ENCODE measurements at places on chromosomes 2 and 18.

GRCh38 chr2:214574084-214574781 is 163.4 kb downstream of the VWC2L start:
- no peak for DNase-seq

DNA sequence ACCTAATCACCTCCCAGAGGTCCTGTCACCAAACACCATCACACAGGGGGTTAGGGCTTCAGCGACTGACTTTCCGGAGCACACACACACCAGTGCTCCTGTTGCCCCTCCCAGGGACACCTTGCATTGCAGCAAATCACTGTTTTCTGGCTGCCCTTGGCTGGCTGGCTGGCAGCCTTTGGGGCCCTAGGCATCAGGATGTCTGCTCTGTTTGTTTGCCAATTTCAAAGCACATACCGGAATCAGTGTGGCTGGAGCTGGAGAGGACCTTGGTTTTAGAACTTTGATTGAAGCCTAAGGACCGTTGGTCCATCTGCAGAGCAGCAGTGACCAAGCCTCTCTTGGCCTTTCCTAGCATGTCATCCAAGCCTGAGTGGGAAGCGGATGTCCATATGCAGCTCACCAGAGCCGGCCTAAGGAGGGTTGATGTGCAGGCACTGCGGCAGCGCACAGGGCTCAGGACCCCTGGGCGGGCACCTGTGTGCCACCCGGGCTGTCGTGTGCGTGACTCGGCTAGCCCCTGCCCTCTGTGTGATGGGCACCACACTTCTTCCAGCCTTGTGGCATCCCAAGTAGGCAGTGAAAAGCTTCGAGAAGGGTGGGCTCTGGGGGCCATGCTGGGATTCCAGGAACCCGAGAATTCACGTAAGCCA is 62.1 kb downstream of the GBX2 start:
- no peak for DNase-seq

DNA sequence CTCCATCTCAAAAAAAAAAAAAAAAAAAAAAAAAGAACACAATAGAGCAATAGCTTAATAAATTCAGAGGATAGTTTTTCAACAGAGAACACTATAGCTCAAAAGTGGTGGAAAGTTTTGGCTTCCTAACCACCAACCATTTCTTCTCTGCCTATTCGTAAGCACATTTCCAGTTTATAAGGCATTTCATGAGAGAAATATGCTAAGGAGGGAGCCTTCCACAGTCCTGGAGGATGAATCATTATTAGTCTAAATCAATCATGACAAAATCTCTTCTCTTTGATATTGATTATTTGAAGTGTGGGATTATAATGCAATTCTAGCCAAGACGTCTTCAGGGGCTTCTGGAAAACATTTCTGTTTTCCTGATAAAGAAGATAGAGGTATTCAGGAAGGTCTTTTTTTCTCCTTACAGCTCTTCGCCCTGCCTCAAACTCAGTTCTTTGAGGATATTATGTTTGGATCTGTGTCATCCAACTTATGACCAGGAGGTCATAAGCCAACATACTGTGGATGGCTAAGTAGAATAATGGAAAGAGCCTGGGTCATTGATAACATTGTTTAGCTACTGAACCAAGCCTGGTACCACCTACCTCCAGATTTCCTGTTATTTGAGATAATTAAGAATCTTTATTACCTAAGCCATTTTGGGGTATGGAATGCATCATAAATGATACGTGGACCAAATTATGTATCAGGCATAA is 207.3 kb downstream of the TRIB2 start:
- no peak for DNase-seq

DNA sequence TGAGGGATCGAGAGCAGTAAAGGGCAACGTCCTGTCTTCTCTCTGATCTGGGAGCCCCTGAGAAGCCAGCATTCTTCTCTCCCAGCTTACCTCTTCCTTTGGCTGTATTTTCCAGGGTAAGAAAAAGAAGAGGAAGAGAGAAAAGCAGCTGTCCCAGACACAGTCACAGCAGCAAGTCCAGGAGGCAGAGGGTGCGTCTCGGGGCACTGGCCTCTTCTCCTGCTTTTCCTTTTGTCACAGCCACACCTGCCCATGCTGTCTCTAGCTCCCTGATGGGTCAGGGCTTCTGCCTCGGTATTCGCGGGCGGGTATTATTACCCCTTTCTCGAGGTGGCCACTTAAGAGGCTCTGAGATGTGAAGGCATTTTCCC is 20.3 kb downstream of the TGOLN2 start:
- DNase-seq: no peak

GRCh38 chr18:55430026-55430425 is 158.0 kb downstream of the TCF4 start:
- DNase-seq: no peak

GRCh38 chr2:236503583-236503982 is 66.0 kb upstream of the ACKR3 start:
- DNase-seq: no peak

DNA sequence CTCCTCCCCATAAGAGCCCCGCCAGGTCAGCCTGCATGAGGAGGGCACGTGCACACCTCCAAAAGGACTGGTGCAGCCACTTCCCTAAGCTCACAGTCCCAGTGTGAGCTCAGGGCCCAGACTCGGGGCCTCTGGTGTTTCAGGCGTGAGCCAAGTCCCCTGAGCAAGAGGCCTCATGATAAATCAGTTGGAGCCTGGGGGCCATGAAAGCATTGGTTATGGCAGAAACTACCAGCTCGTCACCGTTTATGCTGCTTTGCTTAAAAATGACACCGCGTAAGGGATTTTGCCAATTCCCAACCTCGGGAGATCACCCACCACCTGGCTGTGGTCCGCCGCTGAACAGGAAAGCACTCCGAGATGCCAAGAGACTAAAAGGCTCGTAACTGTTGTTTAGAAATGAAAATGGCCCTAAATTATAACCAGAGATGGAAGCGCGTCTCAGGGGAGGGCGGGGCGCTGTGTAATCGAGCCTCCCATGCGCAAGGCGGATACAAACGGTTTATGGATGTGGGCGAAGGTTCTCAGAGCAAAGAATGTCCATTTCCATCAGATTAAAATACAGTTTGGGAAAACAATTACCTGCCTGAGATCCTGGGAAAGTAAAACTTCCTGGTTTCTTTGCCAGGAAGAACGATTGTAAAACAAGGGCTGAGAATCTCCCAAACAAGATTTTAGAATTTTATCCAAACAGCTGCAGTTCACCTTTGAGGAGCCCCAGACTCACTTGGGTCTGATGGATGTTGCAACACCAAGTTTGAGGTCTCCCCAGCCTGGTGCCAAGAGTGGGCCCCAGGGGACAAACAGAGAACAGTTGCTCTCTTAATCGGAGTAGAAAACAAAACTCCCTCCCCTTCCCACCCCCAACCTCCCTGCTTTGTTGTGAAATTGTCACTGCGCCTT is 141.4 kb downstream of the BCL2 start:
- DNase-seq: no peak

- DNase-seq: no peak
These were observed 283.2 kb downstream of the CYRIA start for GRCh38 chr2:16382451-16382850.

- no peak for DNase-seq
These were observed 11.2 kb downstream of the CASP10 start for GRCh38 chr2:201194097-201194496.

- DNase-seq: no peak
These were observed 264.3 kb downstream of the KLHL29 start for GRCh38 chr2:23649303-23649702.

DNA sequence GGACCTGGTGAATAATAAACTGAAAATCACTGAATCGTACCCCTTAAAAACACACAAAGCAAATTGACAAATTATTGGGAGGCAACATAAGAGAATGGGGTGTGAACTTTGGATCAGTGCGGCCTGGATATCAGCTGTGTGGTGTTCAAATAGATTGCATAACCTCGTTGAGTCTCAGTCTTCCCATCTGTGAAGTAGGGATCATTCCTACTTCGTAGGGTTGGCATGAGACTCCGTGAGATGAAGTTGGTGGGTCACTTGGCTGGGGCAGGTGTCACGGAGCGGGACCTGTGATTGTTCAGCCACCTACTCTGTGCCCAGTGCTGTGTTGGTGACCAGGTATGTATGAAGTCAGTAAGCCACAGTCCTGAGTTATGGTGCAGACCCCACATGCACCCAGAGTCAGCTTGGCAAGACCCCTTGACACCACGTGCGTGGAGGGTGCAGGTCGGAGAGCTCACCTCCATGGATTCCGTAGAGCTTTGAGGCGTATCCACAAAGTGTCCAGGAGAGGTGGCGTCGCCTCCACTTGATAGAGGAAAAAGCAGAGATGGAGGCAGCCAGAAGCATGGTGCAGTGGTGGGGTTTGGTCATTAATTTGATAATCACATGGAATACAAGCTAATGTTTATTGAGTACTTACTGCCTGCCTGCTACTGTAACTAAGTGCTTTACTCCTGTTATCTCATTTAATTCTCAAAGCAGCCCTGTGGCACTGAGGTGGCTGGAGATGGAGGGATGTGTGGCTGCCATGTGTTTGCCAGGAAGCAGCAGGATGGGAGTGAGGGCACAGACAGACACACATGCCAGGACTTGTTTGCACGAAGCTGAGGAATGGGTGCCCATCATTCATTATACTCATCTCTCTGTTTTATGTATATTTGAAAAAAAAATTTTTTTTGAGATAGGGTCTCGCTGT is 35.8 kb downstream of the HPCAL1 start:
- DNase-seq: no peak

- no peak for DNase-seq
These were observed 36.6 kb downstream of the CASP10 start for GRCh38 chr2:201219328-201220096.

- no peak for DNase-seq
These were observed 39.6 kb downstream of the ITGAV start for GRCh38 chr2:186629250-186629996.

GRCh38 chr2:139825726-139826125 is 1045.5 kb upstream of the NXPH2 start:
- DNase-seq: no peak

DNA sequence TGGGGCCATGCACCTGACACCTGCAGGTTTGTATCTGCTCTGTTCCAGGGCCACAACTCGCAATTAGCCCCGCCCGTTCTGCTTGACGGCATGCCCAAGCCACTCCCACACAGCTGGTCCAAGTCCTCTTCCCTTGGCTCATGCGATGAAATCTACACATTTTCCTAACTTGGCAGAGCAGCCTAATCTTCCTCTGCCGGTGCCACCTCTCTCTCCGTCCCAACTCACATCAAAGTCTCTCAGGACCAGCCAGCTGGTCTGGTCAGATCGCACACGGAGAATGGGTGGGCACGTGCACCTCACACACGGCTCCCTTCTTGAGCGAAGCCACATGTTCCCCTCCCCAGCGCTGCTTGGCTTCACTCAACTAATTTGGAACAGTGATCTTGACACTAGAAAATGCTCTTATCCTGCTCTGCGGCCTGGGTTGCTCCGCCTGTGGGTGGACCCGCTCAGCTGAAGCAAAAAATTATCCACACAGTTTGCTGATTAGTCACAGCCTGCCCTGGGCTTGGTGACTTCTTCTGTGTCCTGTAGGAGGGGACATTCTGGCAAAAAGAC is 176.7 kb downstream of the NRP2 start:
- DNase-seq: no peak

DNA sequence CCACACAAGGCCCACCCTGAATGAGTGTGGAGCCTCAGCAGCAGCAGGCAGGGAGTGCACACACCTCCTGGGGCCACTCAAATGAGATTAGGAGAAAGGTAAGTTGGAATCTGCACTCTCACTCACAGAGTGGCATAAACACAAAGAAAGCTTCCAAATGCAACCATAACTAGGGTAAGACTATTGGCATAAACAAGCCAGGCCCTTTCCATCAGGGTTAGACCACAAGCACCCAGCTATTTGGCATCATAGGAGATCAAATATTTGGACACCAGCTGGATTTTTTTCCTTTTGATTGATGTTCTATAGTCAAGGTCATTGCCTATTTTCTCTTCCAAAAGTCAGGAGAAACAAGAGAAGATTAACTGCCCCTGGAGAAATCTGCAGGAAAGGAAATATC is 471.5 kb downstream of the TXNL1 start:
- DNase-seq: no peak

DNA sequence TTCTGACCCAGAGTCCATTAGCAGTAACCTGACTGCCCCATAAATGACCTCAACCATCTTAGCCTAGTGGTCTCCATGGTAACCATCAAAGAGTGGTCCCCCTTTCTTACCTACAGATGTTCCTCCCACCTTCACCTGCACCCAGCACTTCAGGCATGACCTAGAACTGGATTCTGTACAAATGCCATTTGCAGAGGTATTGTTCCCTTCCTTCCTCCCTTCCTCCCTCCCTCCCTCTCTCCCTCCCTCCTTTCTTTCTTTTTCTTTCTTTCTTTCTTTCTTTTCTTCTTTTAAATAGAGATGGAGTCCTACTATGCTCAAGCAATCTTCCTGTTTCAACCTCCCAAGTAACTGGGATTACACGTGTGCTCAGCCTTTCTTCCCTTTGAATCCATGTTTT is 114.6 kb upstream of the SLC1A4 start:
- no peak for DNase-seq

GRCh38 chr18:59379772-59380522 is 20.9 kb upstream of the LMAN1 start:
- DNase-seq: no peak

- no peak for DNase-seq
These were observed 33.7 kb downstream of the RFTN2 start for GRCh38 chr2:197641666-197642065.

DNA sequence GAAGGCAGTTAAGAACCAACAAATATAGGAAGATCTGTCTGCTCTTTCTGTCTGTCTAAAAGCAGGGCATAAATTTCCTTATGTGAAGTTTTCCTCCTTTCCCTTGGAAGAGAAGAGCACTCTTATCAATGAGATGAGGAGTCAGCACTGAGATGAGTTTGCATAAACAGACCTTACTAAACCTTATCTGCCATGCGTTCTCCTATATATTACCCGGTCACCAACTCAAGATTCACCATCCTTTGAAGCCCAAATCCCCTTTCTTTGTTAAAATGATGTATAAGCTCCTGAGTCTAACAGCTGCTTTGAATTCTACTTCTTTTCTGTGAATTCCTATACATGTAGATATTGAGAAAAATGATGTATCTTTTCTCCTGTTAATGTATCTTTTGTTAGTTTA is 65.5 kb upstream of the FHL2 start:
- DNase-seq: no peak

GRCh38 chr2:100350661-100351185 is 28.4 kb upstream of the LONRF2 start:
- no peak for DNase-seq

- DNase-seq: no peak
These were observed 117.7 kb upstream of the SETBP1 start for GRCh38 chr18:44562986-44563385.

GRCh38 chr2:197369933-197370320 is 59.3 kb upstream of the ANKRD44 start:
- no peak for DNase-seq

GRCh38 chr2:134281815-134282419 is 28.0 kb downstream of the MGAT5 start:
- no peak for DNase-seq

GRCh38 chr2:205091411-205091810 is 546.1 kb downstream of the PARD3B start:
- no peak for DNase-seq
